Mucosa of descending colon (tissue), 3 donors: ENCODE measurements at places on chromosomes 1 and 21. TPM values are rescaled to one million over a fixed set of nuclear protein-coding genes. Genes with fewer than 3 reads are reported as not detected.

- no peak for DNase-seq
Measured at GRCh38 chr1:205633421-205633976, 1.7 kb upstream of the ELK4 start.

- DNase-seq, result no peak
Measured at GRCh38 chr1:107140703-107141490, at the start of gene NTNG1. TSS of gene NTNG1 (plus strand) at chr1:107141039.

CFHR2 gene
- total RNA-seq, result not detected

AHDC1 gene
- 58.6 TPM for total RNA-seq

- DNase-seq, result no peak
Measured at GRCh38 chr1:238738892-238739291, 647.5 kb upstream of the CHRM3 start.

OR2AK2 gene
- not detected for total RNA-seq

DNA sequence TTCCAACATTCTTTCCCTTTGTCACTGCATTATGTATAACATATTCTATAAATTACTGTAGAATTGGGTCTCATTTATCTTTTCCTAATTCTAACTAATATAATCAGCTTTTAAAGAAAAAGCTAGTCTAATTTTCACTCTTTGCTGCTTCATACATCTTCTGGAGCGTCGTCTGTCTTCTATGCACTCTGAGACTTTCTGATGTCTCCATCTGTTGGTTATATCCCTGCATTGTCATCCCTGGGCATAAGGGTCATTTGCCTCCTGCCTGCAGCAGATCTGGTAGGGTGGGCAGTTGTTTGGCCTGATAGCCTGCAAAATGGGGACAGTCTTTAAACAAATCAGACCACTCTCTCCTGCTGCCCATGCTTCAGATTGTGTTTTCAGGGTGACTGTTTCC is 40.8 kb upstream of the DYNLT5 start:
- DNase-seq, result no peak

OR2L5 gene
- not detected for total RNA-seq

- DNase-seq, result no peak
Measured at GRCh38 chr1:181179987-181180365, 91.5 kb downstream of the IER5 start.

GRCh38 chr1:206544562-206545257 is 37.4 kb downstream of the RASSF5 start:
- DNase-seq, result peak; percentile 84

- DNase-seq, result no peak
Measured at GRCh38 chr1:17791055-17791390, 35.9 kb downstream of the ACTL8 start.
